ENCODE measurements at places on chromosomes 3 and 15.
A peak's percentile ranks its signal among the peaks of the same experiment; 100 is the strongest.

DNA sequence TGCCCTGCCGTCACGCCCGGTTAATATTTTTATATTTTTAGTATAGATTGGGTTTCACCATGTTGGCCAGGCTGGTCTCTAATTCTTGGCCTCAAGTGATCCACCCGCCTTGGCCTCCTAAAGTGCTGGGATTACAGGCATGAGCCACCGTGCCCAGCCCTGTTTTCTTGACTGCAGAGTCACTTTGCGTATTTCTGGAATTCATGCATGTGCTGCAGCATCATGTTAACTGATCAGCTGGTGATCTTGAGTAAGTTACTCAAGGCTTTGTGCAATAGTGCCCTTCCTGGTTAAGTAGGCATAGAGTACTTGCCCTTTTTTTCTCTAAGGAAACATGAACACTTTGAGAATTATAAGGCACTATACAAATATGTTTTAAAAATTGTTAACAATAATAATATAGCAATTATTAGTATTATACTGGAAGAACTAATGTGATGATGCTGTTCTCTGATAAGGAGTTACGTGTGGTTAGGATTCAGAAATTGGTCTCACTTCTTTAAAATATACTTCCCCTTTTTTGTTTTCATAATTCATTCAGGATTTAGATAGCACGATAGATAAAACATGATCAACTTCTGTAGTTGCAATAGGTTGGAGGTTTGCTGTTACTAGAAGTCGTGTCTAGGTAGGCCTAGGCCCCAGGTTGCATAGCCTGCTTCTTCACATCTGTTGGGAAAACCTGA, 33.6 kb downstream of the GPR171 start:
- no peak for DNase-seq

DNA sequence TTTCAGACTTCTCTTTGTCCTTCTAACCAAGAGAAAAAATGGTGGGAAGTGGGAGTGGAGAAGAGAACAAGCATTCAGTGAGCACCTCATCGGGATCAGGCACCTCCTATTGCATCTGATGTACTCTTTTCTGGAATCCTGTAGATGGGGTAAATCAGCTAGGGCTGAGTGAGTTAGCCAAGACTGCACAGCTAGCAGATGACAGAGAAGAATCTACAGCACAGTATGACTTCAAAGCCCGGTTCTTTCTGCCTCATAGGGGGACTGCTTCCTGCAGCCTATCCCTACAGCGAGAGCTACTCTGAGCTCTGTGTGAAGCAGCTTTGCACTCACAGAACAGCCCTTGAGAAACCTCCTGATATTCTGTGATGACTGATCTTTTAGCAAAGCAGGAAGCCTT, 275.2 kb upstream of the MEIS2 start:
- no peak for DNase-seq

DNA sequence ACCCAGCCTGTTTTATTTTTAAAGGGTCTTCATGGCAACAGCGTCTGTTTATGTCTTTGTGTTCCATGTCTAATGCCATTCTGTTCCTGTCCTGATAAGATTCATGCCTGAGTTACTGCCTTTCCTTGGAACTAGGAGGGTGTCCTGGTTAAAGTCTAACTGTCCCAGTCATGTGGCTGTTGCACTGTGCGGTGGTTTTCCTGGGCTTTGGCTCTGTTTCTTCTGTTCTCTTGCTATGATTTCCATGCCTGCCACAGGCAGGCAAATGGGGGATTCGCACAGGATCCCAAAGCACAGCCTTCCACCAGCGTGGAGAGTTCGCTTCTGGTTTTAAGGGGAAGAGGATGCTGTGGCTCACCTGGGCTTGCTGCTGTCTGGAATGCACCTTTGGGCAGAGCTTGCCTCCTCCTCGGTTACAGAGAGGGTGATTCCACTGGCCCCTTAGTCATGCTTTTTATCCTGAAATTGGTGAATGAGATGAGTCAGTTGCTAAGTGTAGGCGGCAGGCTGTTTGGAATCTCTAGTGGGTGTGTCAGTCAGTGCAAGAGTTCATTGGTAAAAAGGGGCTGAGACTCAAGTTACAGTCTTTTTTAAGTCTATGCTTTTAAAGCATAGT, 86.8 kb downstream of the CCK start:
- DNase-seq = no peak

- no peak for DNase-seq
Measured at GRCh38 chr3:89072642-89073041, 34.8 kb upstream of the EPHA3 start.

- DNase-seq = no peak
Measured at GRCh38 chr15:78985859-78986475, 41.1 kb upstream of the CTSH start.

DNA sequence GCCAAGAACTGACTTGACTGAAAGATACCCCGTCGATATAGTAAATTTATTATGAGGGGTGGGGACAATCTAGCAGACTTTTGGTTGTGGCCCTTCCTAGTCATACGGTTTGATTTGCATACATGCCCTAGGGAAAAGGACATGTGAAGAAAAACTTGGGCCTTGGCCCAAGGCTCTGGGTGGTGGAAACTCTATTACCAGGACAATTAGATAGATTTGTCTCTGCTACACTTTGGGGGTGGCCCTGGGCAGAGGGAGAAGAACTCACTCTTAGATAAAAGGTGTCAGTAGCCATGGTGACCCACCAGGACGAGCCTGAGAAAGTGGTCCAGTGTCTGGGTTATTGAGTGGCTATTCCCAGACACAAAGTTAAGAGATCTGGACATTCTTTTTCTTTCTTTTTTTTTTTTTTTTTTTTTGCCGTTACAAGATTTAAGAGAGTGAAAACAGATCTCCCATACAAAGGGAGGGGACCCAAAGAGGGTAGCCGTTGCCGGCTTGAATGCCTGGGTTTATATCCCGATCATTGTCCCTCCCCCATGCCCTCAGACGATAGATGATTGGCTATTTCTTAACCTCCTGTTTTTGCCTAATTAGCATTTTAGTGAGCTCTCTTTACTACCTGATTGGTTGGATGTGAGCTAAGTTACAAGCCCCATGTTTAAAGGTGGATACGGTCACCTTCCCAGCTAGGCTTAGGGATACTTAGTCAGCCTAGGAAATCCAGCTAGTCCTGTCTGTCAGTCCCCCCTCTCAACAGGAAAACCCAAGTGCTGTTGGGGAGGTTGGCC, 96.4 kb upstream of the SMAD3 start:
- DNase-seq = no peak

DNA sequence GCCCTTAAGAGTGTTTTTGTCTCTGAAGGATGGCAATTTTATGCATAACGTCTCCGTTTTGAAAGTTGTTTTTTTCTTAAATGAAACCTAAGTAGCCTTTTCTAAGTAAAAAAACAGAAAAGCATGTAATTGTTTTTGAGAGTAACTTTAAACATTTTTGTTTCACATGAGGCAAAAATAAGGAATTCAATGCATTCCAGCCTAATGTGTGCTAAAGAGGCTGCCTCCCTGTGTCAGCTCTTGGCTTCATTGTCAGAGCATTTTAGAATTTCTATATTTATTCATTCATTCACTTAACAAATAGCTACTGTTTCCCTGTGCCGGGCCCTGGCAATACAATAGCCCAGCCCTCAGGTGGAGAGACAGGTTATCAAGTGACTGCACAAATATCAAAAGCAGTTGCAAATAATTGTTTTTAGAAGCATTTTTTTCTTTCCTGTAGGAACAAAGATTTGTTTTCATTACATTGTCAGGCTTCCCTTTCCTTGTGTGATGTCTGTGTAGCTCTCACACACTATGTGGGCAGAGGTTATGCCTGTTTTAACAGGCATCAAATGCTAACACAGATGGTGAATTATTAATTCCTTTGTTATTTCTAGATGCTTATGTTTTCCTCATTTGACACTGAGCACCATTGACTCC, 81.9 kb downstream of the CCK start:
- no peak for DNase-seq

GRCh38 chr3:45817831-45818522, 21.6 kb upstream of the SLC6A20 start:
- DNase-seq = peak; percentile 75

GRCh38 chr3:195450731-195451229, 8.0 kb upstream of the ACAP2 start:
- DNase-seq = peak; percentile 41

- DNase-seq = no peak
Measured at GRCh38 chr3:10387881-10388609, 67.1 kb upstream of the SEC13 start.

GRCh38 chr3:142366434-142366833, 81.4 kb downstream of the XRN1 start:
- no peak for DNase-seq

DNA sequence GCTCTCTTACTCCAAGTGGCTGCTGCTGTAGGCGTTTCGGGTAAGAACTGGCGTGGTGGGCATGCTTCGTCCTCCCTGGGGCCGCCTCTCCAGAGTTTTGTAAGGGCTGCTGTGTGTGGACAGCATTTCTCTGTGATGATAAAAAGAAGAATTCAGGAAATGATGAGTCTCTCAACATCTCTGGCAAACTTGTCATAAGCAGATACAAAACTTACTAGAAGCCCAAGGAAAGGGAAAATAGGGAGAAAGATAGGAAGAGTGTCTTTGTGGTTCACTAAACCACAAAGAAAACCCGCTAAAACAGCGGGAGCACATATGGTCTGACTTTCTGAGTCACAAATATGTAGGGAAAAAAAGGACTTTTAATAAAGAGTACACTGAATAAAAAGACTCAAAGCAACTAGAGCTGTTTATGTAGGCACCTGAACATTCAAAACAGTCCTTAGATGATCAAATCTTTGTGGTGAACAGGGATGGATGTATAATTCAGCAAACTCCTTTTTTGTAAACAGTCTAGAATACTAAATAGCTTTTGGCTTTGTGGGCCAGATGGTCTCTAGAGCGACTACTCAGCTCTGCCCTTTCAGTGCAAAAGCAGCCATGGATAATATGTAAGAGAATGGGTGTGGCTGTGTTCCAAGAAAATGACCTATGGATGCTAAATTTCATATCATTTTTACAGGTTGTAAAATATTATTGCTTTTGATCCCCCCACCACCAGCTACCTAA, 60.4 kb upstream of the LMOD3 start:
- no peak for DNase-seq

GRCh38 chr3:4520033-4520816, 27.1 kb downstream of the ITPR1 start:
- DNase-seq = no peak

DNA sequence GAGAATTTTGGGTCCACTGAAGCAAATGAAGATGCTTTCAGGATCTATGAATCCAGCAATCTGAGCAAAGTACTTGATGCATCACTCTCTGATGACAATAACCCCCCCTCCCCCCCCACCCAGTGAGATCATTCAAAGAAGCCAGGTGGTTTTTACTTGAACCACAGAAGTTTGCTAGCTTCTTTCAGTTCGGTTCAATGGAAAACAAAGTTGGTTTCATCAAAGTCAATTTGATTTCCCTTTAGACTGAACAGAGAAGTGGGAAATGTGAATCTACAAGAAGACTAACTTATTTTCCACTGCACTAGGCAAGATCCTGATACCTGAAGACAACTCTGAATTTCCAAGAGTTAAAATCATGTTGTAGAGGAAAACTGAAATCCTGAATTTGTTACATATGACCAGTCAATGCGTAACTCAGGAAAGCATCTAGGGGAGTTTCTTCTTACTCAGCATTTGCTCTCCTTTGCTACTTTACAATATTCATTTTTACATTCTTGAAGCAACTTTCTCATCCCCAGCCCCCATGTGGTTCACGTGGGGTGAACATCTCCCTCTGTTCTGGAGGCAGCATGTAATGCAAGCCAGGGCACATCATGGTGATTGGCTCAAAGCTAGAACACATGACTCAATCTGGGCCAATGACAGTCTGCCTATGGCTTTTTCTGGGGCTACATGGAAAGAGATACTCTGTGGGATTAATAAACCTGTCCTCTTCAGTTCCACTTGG, 572.6 kb downstream of the FOXP1 start:
- DNase-seq = no peak

- DNase-seq = no peak
Measured at GRCh38 chr3:146470425-146470990, 1.1 kb upstream of the PLSCR2 start.

DNA sequence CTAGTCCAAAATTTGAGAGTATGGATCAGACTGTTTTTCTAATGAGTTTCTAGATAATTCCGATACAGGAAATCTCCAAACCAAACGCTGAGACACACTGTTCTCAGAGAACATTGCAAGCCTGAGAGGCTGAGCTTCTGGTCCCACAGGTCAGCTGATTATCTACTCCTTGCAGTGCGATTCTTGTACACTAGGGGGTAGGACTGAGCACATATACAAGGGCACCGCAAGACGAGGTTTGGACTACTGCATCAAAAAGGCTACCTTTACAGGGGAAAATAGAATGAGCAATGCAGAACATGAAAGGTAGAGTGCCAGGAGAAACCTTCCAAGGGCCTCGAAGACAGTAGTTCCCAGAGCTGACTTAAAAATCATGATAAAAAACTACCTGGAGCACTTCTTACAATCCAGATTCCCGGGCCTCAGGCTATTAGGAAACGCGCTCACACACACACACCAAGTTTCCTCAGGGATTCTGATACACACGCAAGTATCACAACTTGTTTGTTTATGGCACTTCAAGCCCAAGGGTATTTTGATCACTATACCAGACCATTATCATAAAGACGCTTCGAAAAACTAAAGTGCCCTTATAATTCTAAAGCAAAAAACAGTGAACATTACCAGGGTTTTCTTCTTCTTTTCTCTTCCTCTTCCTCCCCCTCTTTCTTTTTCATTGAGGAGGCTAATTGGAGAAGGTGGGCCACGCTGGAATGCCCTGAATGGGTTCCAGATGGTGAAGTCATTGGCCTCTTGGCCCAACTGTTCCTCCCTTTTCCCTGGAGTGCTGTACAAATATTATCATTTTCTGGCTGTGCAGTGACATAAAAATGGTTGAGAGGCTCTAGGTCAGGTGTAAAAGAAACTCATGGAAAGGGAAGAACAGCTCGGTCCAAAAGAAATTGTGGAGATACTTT, 61.8 kb downstream of the SLC12A8 start:
- peak; percentile 1 for DNase-seq

- DNase-seq = peak; percentile 68
Measured at GRCh38 chr3:42247576-42248027, 18.4 kb downstream of the CCK start.

GRCh38 chr3:120263792-120264191, 21.2 kb downstream of the GPR156 start:
- DNase-seq = no peak

- no peak for DNase-seq
Measured at GRCh38 chr15:33716025-33716424, 252.3 kb upstream of the CHRM5 start.

GRCh38 chr3:132071043-132071442, 36.2 kb upstream of the CPNE4 start:
- DNase-seq = no peak

DNA sequence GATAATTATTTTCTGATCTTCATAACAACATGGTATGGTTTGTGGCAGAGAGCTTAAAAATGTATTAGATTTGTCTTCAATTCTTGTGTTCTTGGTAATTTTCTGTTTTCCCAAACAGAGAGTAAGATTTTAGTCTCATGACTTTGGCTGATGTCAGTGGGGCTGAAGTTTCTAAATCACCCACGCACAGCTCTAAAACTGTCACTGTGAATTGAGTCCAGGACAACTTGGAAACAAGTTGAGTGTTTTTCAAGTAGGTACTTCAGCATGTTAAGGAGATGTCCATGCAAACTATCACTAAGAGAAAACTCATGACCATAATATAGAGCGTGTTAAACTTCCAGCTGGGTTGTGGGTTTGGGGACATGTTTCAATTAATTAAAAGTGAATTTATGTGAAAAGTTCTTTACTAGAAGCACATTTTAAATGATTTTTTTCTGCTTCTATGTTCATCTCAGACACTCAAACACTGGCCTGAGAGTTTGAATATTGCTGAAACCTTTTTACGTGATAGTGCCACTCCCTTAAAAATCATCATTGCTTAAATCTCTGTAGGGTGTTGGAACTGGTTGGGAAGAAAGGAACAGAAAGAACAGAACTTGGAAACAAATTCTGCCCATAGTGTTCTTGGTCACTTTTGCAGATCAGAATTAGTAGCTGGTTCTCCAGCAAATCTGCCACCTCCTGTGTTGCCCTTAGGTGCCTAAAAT, 89.8 kb downstream of the KLHL25 start:
- DNase-seq = no peak
